ENCODE measurements at places on chromosomes 6 and 20. TPM values are rescaled to one million over a fixed set of nuclear protein-coding genes. Genes with fewer than 3 reads are reported as not detected.

The POU5F1 gene
- not detected for total RNA-seq

GRCh38 chr6:44024574-44025219 is 102.6 kb downstream of the MRPL14 start:
- no peaks in the 10 kb centered on the region for H3K36me3 ChIP-seq
- DNase-seq: no peak
- no peaks in the 10 kb centered on the region for H3K4me1 ChIP-seq

- DNase-seq: no peak
- H3K4me1 ChIP-seq: no peaks in the 10 kb centered on the region
- no peak overlapping the region for H3K4me3 ChIP-seq
- no peaks in the 10 kb centered on the region for H3K27me3 ChIP-seq
These were observed 1066.3 kb upstream of the MAP3K7 start for GRCh38 chr6:91653076-91653723.

The SLC13A3 gene
- not detected for total RNA-seq

- no peak overlapping the region for H3K27ac ChIP-seq
- H3K36me3 ChIP-seq: no peaks in the 10 kb centered on the region
- no peaks in the 10 kb centered on the region for H3K4me1 ChIP-seq
These were observed 23.8 kb downstream of the FRK start for GRCh38 chr6:116036885-116037284.

The KCNQ5 gene
- 29.1 TPM for total RNA-seq

The EYA2 gene
- total RNA-seq: not detected

DNA sequence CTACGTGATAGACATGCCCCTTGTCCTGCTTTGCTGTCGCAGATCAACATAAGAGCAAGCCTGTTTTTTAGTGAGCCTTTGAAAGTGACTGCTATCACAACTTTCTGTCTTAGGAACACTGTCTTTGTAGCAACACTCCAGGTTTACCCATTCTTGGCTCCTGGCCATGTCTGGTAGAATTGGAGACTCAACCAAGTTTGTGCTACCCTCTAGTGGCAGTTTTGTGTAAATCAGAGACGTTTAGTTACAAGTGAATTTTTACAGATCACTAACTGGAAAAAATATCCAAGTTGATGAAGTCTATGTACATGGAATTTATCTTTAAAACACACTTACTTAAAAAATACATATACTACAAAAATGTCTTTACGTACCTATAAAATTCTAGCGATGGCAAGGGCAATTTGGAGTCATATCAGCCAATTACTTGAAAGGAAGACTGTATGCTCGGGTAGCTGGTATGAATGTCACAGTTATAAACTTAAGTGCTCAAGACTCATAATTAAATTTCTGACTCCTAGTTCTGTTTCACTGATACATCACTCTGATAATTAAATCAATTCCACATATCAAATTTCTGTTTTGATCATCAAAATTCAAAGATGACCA is 101.4 kb downstream of the ADGB start:
- H3K4me3 ChIP-seq: no peak overlapping the region
- 0 out of 2 replicates have a peak, but pooled peaks cover 3% of the 10 kb centered on the region for H3K4me1 ChIP-seq
- H3K36me3 ChIP-seq: no peaks in the 10 kb centered on the region
- no peak overlapping the region for H3K27ac ChIP-seq
- peak; percentile 90 for DNase-seq

The BHLHE23 gene
- not detected for total RNA-seq

DNA sequence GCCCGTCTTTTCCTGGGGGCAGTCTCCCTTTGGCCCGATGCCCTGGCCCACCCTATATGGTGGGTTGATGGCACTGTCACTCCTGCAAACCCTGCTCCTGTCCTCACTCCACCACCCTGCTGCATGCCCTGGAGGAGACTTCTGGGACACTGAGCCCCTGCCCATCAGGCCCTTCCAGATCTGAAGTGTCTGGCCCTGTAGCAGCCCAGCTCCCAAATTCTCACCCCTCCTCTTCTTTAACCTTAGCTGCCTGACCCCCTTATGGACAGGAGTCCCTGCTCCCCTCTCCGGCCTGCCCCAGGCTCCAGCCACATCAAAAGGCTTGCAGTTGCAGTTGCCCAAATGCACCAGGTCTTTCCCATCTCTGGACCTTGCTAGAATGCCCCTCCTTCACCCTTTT is 20.8 kb upstream of the SLC32A1 start:
- no peak for DNase-seq
- H3K27ac ChIP-seq: no peak overlapping the region
- no peaks in the 10 kb centered on the region for H3K27me3 ChIP-seq
- no peak overlapping the region for H3K4me3 ChIP-seq

GRCh38 chr20:62837790-62838127 is 20.9 kb downstream of the COL9A3 start:
- no peaks in the 10 kb centered on the region for H3K27me3 ChIP-seq
- H3K27ac ChIP-seq: peak overlapping the region; percentile 71
- H3K36me3 ChIP-seq: no peaks in the 10 kb centered on the region
- no peak for DNase-seq
- no peak overlapping the region for H3K4me3 ChIP-seq

The HLA-DQB2 gene
- total RNA-seq: not detected

GRCh38 chr6:147947521-147947920 is 395.1 kb upstream of the SASH1 start:
- no peak overlapping the region for H3K4me3 ChIP-seq
- no peaks in the 10 kb centered on the region for H3K4me1 ChIP-seq
- DNase-seq: no peak
- no peaks in the 10 kb centered on the region for H3K36me3 ChIP-seq
- H3K27ac ChIP-seq: no peak overlapping the region

DNA sequence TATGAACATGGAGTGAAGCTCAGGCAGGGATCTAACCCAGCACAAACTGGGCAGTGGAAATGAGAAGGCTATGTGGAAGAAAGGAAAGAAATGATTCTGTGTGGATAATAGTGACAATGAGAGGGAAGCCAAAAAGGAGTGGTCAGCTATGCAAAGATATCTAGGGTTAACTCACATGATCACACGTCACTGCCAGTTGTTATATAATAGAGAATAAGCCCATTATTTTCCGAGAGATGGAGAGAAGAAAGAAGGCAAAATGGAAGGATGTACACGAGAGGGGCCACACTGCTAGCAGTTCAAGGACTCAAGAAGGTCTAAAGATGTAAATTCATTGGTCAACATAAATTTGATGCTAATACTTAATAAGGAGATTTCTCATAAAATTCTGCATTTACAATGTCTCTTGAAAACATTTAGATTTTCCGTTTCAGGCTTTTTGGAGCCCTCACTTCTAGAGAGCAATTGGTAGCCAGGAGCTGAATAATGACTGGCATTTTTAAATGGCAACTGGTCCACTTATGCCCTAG is 18.8 kb upstream of the RCAN2 start:
- H3K4me1 ChIP-seq: no peaks in the 10 kb centered on the region
- no peak overlapping the region for H3K4me3 ChIP-seq
- H3K27me3 ChIP-seq: no peaks in the 10 kb centered on the region

The ANKRD66 gene
- total RNA-seq: not detected

DNA sequence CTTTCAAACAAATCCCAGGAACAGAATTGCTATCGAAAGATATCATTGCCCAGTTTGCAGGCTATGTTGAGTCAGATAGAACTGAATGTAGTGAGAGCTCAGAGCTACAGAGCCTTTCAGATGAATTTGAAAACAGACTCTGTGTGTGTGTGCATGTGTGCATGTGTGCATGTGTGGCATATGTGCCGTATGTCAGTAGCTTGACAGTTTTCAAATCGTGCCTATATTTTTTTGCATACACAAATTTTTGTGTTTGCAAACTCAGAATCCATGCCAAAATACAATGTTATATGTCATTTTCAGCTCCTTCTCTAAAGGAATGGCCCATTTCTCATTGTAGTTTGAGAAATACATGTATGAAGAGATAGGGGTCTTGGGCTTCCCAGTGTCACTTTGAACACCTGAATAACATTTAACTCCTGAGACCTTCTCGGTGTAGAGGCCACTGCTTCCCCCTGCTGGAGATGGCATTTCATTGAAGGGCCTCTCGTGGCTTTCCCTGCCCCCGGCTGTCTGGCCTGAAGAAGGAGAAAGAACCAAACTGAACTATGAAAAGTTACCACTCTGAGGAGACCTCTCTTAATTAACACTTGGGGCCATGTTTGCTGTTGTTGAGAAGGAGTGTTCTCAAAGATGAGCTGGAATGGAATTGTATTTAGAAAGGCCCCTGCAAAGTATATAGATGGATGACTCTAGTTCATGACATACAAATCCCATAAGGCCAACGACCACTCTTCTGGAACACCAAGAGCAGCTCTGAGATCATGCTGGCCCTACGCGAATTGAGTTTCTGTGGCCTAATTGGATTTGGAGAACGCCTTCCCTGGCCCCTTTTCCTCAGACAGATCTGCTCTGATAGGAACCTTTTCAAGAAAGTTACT is 58.7 kb downstream of the VAPB start:
- DNase-seq: peak; percentile 86
- no peak overlapping the region for H3K4me3 ChIP-seq
- H3K27me3 ChIP-seq: no peaks in the 10 kb centered on the region
- H3K4me1 ChIP-seq: peaks cover 6% of the 10 kb centered on the region
- H3K36me3 ChIP-seq: peaks cover 14% of the 10 kb centered on the region
- no peak overlapping the region for H3K27ac ChIP-seq

DNA sequence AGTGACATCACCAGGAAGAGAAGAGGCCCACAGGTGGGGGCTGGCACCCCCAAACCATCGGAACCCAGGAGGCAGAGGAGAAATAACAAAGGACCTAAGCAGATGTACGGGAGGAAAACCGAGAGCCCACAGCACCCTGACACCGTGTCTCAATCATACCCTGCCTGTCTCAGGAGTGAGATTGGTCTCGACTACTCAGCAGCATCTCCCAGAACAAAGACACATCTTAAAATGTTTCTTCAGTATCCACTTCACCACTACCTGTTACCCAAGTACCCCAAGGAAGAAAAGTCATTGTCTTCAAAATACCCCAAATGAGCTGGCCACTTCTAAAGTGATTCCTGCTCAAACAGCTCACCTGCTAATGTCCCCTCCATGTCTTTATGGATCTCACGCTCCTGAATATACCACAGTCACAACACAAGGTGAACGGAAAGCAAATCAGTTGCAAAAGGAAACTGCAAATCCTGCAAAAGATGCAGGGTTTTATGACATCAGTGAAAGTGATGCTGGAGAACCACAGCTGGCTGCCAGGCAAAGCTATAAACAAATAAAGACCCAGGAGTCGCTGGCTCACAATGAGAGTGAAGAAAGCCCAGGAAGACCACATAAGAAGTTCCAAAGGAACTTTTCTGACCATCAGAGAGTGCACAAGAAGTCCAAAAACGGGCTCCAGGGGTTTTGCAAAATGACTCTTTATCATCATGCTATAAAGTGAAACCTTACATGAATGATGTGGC is 44.1 kb downstream of the PREX1 start:
- no peak for DNase-seq
- no peaks in the 10 kb centered on the region for H3K27me3 ChIP-seq
- peaks cover 10% of the 10 kb centered on the region for H3K4me1 ChIP-seq
- H3K36me3 ChIP-seq: no peaks in the 10 kb centered on the region
- H3K27ac ChIP-seq: no peak overlapping the region
- H3K4me3 ChIP-seq: no peak overlapping the region

GRCh38 chr20:36957875-36958667 is 6.6 kb upstream of the SAMHD1 start:
- no peak overlapping the region for H3K27ac ChIP-seq
- H3K4me1 ChIP-seq: no peaks in the 10 kb centered on the region
- no peaks in the 10 kb centered on the region for H3K27me3 ChIP-seq
- no peak for DNase-seq

GRCh38 chr6:143961886-143962878 is 45.9 kb downstream of the PLAGL1 start:
- H3K4me3 ChIP-seq: no peak overlapping the region
- no peaks in the 10 kb centered on the region for H3K36me3 ChIP-seq
- DNase-seq: no peak

GRCh38 chr6:15518057-15518456 is 144.8 kb downstream of the DTNBP1 start:
- H3K36me3 ChIP-seq: no peaks in the 10 kb centered on the region
- H3K27ac ChIP-seq: no peak overlapping the region
- H3K27me3 ChIP-seq: no peaks in the 10 kb centered on the region

GRCh38 chr6:6657085-6657819 is 68.7 kb downstream of the LY86 start:
- peak overlapping the region; percentile 91 for H3K27ac ChIP-seq
- H3K27me3 ChIP-seq: no peaks in the 10 kb centered on the region
- H3K36me3 ChIP-seq: no peaks in the 10 kb centered on the region

The MCCD1 gene
- not detected for total RNA-seq

The TMEM74B gene
- not detected for total RNA-seq

- no peak overlapping the region for H3K4me3 ChIP-seq
- H3K4me1 ChIP-seq: no peaks in the 10 kb centered on the region
- peaks cover 23% of the 10 kb centered on the region for H3K36me3 ChIP-seq
- H3K27ac ChIP-seq: no peak overlapping the region
These were observed 3.9 kb upstream of the OTOR start for GRCh38 chr20:16744178-16744807.

- H3K27ac ChIP-seq: no peak overlapping the region
- no peaks in the 10 kb centered on the region for H3K27me3 ChIP-seq
- H3K36me3 ChIP-seq: no peaks in the 10 kb centered on the region
- no peak overlapping the region for H3K4me3 ChIP-seq
- H3K4me1 ChIP-seq: no peaks in the 10 kb centered on the region
- DNase-seq: no peak
These were observed 69.3 kb upstream of the EYS start for GRCh38 chr6:65776332-65776731.

The GMNN gene
- total RNA-seq: 29.6 TPM

The CAPN11 gene
- not detected for total RNA-seq

- no peak overlapping the region for H3K4me3 ChIP-seq
- H3K4me1 ChIP-seq: no peaks in the 10 kb centered on the region
- no peak for DNase-seq
- no peaks in the 10 kb centered on the region for H3K27me3 ChIP-seq
These were observed 40.8 kb downstream of the NT5E start for GRCh38 chr6:85490516-85491248.

GRCh38 chr6:25301362-25301761 is 22.2 kb downstream of the CARMIL1 start:
- no peak overlapping the region for H3K27ac ChIP-seq
- H3K27me3 ChIP-seq: no peaks in the 10 kb centered on the region

DNA sequence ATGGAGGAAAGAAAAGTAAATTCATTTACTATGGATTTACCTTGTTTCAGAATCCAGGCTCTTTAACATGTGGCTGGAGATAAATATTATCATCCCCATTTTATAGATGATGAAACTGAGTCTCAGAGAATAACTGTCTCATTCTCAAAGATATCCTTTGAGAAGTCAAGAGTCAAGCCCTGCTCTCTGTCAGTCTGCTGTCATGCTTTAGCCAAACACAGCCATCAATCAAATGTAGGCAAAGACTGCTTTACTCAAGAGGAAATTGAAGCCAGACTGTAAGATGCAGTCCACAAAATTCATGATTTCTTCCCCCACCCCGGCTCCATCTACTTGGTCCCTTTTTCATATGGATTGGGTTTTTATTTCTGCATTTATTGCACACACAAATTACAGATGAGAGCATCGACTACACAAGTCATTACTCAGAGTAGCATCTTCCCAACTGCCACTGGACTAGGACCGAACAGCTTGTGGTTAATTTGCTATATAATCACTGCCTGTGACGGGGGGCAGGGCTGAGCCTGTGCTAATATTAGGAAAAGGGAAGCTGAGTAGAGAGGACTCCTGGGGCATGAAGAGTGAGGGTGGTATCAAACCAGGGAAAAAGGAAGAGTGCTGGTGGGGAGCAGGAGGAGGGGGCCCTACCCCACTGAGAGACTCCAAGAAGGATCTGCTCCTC is 102.7 kb upstream of the TOP1 start:
- peak overlapping the region; percentile 80 for H3K27ac ChIP-seq
- peaks cover 59% of the 10 kb centered on the region for H3K4me1 ChIP-seq
- H3K27me3 ChIP-seq: no peaks in the 10 kb centered on the region
- peak; percentile 78 for DNase-seq
- H3K4me3 ChIP-seq: peak overlapping the region; percentile 47

- H3K4me3 ChIP-seq: no peak overlapping the region
- no peaks in the 10 kb centered on the region for H3K27me3 ChIP-seq
- no peak for DNase-seq
- no peak overlapping the region for H3K27ac ChIP-seq
These were observed 71.4 kb downstream of the FOXA2 start for GRCh38 chr20:22512911-22513489.

The FAM217A gene
- not detected for total RNA-seq
